ENCODE measurements at places on chromosomes 12 and 14.
A peak's percentile ranks its signal among the peaks of the same experiment; 100 is the strongest.

DNA sequence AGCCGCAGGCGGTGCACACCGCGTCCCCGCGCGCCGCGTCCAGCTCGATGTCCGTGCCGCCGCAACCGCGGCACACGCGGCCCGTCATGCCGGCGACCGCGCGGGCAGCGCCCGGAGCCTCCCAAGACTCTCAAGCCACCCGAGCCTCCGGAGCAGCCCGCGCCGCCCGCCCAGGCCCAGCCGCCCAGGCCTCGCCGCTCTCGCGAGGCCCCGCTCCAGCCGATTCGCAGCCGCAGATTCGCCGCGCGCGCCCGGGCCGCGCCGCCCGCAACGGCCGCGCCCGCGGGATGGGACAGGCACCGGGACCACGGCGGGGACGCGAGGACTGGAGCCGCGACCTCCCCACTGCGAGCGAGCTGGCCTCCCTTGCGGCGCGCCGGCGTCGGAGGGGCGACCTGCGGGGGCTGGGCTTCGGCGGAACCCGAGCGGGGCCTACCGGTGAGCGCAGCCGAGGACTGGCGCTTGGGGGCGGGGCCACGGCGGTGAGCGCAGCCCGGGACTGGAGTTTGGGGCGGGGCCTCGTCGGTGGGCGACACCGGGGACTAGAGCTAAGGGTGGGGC, at the start of gene BRF1:
TSS of gene BRF1 (minus strand) at position 460 of the 561 bp plus-strand sequence. CDS start at position 88, 372 bp downstream.
- peak; percentile 92 for DNase-seq

- no peak for DNase-seq
These were observed 48.8 kb upstream of the VRK1 start for GRCh38 chr14:96748362-96748761.

DNA sequence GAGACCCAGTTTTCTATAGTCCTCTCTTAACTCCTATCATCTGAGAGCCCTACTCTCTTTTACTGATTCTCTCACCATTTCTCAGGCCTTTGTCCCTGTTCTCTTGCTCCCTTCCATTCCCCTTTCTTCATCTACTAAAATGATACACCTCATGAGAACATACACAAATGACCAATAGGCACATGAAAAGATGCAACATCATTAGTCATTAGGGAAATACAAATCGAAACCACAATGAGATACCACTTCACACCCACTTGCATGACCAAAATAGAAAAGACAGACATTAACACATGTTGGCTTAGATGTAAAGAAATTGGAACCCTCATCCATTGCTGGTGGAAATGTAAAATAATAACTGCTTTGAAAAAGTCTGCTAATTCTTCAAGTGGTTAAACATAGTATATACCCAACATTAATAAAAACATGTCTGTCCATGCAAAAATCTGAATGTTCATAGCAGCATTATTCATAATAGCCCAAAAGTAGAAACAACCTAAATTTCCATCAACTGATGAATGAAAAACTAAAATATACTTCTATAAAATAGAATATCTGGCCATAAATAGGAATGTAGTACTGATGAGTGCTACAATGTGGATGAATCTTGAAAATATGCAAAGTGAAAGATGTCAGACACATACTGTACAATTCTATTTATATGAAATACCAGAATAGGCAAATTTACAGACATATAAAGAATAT, 66.0 kb downstream of the DENND5B start:
- no peak for DNase-seq

DNA sequence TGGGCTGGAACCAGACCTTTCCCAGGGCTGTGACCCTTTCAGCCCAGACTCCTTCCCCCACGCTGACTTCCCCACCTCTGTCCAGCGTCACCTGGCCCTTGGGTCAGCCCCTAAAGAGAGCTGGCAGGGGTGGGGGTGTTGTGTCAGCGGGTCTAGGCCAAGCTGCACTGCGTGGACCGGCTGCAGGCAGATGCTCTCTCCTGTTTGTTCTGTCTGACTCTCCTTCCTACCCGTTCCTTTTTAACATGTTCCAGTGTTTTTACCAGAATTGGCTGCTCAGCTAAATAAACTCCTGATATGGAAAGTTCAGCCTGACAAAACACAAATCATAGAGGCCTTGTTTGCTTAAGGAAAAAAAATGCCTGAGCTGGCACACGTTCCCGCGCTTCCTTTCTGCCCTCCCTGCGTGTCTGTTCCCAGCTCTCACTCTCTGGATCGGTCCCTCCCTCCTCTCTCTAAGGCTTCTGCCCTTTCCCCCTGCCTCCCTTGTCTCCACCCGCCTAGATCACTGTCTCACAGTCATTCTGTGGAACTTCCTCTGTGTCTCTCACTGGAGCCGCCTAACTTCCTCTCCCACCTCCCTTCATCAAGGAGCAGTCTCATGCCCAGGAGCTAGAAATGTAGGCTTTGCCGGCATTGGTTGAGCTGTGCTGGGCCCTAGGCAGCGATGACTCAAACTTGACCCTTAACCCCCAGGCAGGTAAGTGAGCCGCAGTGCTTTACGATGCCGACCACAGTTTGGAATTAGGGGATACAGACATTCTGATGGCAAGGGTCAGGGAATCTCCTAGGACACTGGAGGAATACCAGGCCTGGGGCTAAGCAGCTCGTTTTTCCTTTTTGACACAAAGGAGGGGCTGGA, 15.5 kb upstream of the MLXIP start:
- no peak for DNase-seq

- no peak for DNase-seq
These were observed 232.8 kb downstream of the SLC2A13 start for GRCh38 chr12:39873065-39873464.

DNA sequence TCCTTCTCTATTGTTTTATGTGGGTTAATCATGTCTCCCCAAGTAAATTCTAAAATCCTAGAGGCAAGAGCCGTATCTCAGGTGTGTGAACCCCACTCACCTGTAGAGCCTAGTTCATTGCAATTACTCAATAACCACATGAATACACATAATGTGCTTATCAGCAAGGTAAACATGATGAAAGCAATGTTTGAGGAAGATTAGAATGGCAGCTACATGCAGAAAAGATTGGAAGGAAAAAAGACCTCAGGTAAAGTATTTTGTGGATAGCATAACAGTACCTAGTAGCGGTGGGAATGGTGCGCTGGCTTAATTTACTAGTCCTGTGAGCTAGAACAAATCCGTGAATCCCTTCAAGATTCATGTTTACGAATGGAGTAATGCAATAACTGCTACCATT, 5.3 kb upstream of the KRAS start:
- no peak for DNase-seq

DNA sequence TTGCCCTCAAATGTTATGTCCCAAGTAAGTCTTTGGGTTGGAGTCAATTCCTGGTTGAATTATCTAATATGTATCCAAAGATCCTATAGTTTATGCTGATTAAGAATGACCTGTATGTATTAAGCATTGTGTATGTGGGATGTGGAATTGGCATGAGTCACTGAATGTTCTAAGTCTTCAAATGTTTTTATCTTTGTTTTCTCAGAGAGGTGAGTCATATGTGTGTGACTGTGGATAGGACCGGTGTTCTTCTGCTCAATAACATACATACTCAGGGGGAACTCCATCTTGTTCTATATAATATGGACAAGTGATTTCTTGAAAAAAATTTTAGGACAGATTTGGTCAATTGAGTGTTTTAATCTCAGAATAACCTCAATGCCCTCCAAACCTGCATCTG, 57.9 kb downstream of the NAV3 start:
- DNase-seq = no peak

- no peak for DNase-seq
These were observed 4.0 kb downstream of the AHNAK2 start for GRCh38 chr14:104974146-104974541.

GRCh38 chr12:98509063-98509462, 6.3 kb upstream of the TMPO start:
- DNase-seq = no peak

DNA sequence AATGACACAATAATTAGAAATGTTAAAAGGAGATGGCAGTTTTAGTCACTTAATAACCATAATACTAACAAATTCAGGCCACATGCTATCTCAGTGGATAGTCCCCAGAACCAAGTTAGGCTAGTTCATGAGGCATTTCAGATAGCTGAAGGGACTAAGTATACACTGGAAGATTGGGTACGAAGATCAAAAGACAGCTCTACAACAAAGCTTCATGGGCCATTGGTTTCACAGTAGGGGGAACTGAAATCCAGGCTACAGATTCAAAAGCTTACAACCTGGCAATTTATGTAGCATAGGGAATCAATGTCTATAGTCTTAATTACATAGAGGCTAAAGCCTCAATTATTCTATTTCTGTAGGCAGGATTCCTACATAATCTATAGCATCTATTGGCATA, 343.0 kb downstream of the RGS6 start:
- DNase-seq = no peak

- DNase-seq = no peak
These were observed 5.9 kb upstream of the VCPKMT start for GRCh38 chr14:50122291-50122690.

DNA sequence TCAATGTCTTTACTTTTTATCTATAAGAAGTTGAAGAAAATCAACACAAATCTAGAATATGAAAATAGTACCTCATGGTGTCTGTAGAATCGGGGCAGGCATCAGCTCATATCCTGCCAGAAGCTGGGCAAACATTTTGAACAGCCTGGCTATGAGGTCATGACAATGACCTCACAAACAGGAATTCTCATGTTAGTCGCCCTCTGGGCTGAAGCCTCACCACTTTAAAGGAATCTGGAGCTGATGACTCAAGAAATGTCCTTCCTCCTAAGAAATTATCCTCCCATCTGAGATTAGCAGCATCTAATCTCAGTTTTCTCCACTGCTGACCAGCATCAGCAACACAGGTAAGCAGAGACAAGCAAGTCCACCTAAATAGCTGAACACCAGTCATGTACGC, 27.1 kb downstream of the CLIP1 start:
- no peak for DNase-seq

- no peak for DNase-seq
These were observed 53.3 kb upstream of the IGF1 start for GRCh38 chr12:102533483-102534215.

DNA sequence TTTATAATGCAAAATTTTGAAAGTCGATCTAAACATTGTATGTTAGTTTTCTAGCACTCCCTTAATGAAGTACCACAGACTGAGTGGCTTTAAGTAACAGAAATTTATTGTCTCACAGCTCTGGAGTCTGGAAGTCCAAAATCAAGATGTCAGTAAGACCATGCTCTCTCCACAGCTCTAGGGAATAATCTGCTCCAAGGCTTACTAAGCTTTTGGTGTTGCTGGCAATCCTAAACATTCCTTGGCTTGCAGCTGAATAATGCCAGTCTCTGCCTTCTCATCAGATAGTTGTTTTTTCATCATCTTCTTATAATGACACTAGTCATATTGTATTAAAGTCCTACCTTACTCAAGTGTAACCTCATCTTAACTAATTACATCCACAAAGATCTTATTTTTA, 102.2 kb downstream of the RASSF9 start:
- DNase-seq = no peak

- no peak for DNase-seq
These were observed 13.0 kb upstream of the NUDT14 start for GRCh38 chr14:105193916-105194782.

DNA sequence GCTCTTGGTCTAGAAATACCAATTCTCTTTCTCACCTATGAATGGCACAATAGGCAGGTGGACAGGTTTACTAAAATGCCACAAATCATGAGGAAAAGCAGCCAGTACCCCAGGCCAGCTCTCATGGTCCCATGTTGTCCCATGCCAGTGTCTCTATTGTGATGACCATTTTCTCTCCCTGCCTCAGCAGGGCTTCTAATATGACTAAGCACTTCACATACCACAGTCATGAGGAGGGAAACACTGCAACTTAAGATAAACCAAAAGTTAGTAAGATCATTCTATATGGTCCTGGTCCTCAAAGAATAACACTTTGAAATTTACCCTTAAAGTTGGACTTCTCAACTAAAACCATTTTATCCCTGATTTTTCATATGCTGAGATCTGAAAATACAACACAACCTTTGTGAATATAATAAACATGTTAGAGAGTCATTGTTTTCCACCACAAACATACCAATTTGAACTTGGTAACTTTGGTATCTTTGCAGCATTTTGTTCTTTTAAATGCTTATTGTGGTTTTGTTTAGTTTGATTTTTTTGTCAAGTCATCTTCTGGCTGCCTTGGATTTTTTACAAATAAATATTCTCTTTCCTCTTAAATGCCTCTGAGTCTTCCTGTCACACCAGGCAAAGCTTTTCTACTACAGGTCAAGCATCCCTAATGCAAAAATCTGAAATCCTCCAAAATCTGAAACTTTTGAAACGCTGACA, 3.6 kb downstream of the TTC5 start:
- DNase-seq = no peak

DNA sequence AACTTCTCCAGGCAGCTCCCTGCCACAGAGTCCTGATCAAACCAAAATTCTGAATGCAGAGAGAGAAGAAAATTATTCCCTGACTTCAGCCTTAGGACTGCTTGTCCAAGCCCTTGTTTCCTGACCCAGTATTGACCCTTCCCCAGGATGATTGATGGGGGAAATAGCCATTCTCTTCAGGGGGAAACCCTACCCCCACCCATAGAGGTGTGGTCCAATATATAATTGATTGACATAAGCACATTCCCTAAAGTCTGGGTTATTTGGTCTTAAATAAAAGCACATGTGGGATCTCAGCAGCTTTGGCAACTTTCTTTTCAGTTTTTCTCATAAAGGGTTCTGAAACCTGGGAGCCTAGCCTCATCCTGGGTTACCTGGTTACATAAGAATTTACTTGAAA, 201.2 kb upstream of the DDHD1 start:
- no peak for DNase-seq

DNA sequence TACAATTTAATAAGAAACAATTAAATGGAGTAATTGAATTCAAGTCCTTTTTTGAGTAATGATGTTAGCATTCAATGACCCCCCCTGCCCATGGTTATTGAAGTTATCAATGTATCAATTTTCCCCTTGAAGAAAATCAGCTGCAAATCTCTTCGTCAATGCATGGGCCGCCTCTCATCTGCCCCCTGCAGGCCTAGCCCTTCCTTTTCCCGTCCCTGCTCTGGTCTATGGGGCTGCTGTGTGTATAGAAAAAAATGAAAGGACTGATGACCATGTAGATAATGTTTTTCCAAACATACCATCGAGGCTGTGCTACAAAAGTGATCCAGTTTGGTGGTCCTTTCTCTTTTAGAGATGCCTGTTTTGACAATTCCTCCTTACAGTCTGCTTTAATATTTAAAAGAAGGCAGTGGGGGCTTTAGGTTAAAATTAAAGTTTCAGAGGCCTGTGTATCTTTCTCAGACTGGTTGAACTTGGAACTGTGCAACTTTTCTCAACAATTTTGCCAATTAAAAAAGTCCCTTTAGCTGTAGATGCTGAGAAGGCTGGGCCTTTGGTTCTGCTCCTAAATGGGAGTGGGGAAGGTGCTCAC, 98.4 kb downstream of the APAF1 start:
- no peak for DNase-seq

GRCh38 chr14:31326111-31326510, 94.2 kb downstream of the HEATR5A start:
- no peak for DNase-seq

DNA sequence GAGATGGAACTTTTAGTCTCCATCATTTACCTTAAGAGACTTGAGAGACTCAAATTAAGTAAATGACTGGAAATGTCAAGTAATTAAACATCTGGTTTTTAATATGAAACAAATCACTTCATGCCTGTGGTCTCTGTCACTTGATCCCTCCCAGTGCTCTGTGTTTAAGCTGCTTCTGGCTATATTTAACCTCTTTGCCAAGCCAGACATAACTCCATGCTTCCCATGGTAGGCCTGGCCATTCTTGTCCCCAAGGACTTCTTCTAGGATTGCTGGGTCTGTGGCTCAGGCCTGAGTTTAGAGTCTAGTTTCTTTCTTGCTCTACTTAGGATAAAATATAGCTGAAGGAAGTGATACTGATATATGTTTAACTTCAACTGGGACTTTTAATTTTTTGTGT, 1013.6 kb downstream of the FLRT2 start:
- no peak for DNase-seq

GRCh38 chr14:52363041-52363704, 49.1 kb downstream of the PTGER2 start:
- DNase-seq = no peak
